ENCODE measurements at places on chromosomes 11 and 22.

GRCh38 chr11:106961518-106961917 is 56.8 kb downstream of the GUCY1A2 start:
- no peak for DNase-seq

DNA sequence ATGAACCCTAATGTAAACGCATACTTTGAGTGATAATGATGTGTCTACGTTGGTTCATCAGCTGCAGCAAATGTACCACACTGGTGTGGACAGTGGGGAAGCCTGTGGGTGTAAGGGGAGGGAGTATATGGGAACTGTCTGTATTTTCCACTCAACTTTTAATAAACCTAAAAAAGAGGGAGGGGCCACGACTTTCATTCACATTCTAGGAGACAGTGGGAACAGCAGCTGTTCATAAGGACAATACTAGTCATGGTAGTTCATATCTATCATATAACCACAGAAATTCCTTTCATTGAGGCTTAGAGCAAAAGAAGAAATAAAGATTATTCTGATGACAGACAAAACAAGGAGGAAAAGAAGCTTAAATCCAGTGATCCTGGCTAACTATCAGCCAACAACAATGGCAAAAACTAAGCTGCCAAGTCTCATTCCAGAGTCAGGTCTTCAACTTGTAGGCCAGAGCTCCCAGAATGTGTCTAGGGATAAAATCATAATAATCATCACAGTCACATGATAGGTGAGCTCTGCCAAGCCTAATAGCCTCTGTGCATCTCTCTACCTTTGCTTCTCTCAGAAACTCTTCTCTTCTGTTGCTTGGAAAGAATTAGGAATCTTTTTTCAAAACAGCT is 59.4 kb upstream of the CHRM4 start:
- DNase-seq = no peak

GRCh38 chr11:131064373-131064991 is 148.2 kb upstream of the SNX19 start:
- peak; percentile 48 for DNase-seq

DNA sequence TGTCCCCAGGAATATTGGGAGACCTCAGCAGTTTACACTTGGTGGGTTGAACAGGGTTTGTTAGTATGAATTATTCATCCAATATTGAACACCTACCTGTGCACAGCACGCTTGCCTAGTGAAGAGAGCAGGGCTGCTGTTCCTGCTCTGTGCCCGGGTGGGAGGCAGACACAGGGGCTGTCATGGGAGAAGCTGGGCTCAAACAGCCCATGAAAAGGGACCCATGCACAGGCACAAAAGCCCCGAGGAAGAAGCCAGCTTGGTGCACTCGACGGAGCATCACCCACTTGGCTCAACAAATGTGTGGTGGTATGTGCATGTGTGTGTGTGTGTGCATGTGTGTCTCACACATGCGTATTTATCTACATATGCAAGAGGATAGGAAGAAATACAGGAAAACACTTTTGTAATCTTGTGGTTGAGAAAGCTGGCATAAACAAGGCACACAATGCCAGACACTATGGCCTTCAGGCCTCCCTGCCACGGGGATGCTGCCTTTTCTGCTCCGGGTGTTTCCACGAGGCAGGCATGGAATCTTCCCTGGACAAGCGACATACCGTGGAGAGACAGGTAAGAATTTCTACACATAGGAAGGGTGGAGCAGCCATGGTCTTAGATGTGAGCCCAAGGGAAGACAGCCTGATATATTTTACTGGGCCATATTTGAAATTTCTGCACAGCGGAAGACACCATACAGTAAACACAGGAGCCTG is 5.0 kb upstream of the APOBEC3A start:
- no peak for DNase-seq

- no peak for DNase-seq
These were observed 935.8 kb upstream of the RAG2 start for GRCh38 chr11:37533830-37534229.

GRCh38 chr11:120181376-120181975 is 29.4 kb upstream of the OAF start:
- no peak for DNase-seq

GRCh38 chr22:19622061-19622441 is 92.3 kb upstream of the SEPTIN5 start:
- DNase-seq = no peak

DNA sequence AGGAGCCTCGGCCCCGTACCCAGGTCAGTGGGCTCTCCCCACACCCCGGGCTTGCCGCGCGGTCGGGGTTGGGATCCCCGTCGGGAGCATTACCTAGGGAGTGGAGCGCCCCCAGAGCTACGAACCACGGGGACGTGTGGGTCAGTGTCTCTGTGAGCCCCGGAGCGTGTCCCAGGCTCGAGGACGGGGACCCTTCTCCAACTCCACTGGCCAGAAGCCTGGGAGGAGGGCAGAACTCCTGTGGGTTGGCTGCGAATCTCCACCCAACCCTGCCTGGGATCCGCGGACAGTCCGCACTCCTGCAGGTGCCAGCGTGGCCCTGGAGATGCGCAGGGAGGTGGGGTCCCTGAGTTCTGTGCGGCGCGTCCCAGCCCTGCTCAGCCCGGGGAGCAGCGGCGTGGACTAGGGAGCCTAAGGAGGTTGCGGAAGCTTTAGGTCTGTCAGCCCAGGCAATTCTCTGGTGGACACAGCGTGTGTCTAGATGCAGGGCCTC is 346 bp downstream of the PPFIBP2 start:
- DNase-seq = peak; percentile 13

GRCh38 chr22:17368144-17368543 is 1.1 kb upstream of the CECR2 start:
- no peak for DNase-seq

- no peak for DNase-seq
These were observed 52.9 kb downstream of the UVRAG start for GRCh38 chr11:75867778-75868374.

DNA sequence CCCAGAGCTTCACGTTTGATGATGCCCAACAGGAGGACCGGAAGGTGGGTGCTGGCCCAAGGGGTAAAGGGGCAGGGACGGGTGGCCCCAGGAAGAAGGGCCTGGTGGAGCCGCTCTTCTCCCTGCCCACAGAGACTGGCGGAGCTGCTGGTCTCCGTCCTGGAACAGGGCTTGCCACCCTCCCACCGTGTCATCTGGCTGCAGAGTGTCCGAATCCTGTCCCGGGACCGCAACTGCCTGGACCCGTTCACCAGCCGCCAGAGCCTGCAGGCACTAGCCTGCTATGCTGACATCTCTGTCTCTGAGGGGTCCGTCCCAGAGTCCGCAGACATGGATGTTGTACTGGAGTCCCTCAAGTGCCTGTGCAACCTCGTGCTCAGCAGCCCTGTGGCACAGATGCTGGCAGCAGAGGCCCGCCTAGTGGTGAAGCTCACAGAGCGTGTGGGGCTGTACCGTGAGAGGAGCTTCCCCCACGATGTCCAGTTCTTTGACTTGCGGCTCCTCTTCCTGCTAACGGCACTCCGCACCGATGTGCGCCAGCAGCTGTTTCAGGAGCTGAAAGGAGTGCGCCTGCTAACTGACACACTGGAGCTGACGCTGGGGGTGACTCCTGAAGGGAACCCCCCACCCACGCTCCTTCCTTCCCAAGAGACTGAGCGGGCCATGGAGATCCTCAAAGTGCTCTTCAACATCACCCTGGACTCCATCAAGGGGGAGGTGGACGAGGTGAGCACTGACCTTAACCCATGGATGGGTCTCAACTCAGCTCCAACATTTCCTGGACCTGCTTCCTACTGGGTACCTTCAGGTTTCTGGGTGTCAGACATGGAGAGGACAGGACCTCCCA is 2.0 kb downstream of the RIC8A start:
- DNase-seq = no peak

DNA sequence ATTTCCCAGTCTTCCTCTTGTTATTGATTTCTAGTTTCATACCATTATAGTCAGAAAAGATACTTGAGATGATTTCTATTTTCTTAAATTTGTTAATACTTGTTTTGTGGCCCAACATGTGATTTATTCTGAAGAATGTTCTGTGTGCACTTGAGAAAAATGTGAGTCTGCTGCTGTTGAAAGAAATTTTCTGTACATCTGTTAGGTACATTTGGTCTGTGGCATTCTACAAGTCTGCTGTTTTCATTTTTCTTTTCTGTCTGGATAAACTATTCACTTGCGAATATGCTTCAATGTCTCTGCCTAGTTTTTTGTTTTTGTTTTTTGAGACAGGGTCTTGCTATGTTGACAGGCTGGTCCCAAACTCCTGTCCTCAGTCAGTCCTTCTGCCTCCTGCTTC is 26.4 kb upstream of the LUZP2 start:
- DNase-seq = no peak

DNA sequence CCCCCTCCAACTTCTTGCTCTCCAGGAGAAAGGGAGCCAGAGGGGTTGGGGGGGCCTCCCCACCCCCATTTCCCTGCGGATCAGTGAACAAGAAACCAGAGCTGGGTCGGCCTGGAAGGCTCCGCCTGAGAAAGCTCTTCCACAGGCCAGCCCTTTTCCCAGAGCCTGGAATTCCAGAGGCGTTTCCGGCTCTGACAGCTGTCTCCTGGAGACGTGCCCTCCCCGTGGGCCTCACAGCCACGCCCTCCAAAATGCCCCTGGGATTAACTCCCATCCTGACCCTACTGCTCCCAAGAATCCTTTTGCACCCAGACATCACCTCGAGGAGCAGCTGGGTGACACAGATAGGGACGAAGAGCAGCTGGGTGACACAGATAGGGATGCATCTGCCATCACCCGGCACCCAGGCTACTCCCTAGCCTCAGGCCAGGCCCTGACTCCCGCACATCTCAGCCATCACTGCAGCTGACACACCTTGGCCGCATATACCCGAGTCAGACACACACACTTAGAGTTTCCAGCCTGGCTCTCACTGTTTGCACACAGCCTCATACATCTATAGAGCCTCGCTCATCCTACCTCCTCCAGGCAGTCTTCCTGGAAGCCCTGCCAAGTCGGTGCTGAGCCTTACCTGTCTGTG is 7.6 kb upstream of the CDC42EP1 start:
- no peak for DNase-seq

DNA sequence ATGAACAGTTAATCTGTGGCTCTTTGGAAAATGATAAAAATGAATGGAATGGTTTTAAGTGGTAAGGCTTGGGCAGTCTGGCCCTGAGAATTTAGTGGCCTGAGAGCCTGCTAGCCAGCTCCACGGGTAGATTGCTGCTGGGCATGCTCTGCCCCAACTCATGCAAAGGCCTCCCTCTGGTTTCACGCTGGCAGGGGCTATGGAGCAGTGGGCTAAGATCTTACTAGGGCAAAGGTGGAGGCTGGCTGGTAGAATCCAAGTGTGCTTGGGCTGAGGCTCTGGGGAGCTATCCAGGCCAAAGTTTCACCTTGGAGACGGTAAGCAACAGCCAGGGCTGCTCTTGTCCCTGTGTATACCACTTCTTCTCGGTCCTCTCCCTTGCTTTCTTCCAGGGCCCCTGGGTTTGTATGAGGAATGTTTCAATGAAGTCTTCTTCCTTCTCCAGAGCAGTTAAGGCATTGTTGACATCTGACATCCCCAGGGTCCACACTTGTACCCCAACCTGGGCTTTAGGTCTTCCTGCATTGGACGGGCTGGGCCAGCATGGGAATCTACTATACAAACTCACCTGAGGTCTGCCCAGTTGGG is 27.4 kb downstream of the UBE2L3 start:
- no peak for DNase-seq

- DNase-seq = no peak
These were observed 88.7 kb downstream of the SLC17A6 start for GRCh38 chr11:22426915-22427314.

- peak; percentile 21 for DNase-seq
These were observed 3.6 kb upstream of the OR8B3 start for GRCh38 chr11:124402326-124402922.

GRCh38 chr11:95364324-95365295 is 133.6 kb upstream of the SESN3 start:
- no peak for DNase-seq

DNA sequence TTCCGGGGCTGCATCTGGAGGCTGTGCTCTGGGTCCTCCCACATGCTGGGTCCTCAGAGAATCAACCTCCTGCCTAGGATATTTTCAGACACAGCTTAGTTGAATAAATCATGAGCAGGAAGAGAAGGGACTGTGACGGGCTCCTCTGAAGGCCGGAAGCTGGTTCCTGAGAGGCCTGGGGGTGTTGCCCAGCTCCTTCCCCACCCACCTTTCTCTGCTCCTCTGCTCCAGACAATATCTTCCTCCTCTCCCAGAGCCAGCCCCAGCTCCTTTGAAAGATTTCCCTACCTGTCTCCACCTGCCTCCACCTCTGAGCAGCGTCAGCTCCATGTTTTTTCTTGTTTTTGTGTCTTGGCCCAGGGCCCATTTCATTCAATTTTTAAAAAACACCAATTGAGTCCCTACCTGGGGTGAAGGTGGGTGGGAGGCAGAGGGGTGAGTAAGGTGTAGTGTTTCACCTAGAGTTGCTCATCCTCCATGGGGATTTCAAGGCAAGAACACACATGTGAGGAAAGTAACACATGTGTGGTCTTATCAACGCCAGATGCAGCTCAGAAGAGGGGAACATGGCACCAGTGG is 24.8 kb upstream of the THY1 start:
- DNase-seq = no peak

DNA sequence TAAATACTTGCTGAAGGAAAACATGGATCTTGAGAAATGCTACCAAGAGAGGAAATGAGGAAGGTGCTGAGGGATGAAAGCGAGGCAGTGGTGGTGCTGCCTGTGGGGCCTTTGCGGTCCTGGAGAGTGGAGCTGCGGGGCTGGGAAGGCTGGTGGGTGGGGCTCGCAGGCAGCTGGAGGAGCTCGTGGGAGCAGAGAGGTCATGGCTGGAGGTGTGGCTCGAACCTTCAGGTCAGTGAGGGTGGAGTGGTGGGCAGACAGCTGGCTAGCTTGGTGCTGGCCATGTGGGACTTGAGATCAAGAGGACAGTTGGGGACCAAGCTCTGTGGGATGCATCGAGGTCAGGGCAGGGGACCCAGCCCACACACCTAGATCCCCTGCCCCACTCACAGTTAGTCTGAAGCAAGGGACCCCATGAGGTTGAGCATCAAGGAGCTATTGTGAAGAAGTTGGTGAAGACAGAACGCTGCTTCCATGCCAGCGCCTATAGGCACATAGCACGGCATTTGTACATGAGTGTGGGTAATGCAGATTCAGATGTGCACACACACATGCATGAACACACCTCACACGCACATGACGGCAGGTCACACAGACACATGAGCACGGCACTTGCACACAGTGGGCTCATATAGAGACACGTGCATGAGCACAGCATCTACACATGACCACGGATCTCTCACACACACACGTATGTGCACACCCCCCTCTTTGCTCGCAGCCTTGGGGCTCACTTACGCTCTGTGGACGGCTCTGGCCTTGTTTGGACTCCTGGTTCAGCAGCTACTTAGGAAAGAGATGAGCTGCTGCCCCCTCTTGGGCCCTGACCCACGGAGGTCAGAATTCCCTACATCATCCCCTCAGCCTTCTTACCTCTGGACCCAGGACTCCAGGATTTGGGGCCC is 30.4 kb downstream of the SHANK3 start:
- no peak for DNase-seq

- DNase-seq = no peak
These were observed 14.0 kb upstream of the ARHGAP42 start for GRCh38 chr11:100673063-100673462.

DNA sequence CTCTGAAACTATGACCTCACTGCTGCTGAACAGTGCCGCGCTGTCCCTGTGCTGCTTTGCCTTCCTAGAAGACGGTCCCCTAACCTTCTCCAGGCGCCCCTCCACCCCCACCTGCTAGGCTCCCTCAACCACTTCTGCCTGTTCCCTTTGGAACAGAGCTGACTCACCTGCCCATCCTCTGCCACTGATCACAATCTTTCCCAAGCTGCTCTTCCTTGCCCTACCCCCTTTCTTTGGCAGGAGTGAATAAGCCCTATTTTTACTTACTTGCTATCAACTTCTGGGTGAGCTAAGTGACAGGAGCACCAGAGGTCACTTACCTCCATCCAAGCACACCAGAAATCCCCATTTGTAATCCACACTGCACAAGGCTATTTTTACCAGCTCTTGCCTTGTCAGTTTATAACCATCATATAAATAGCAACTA is 116.0 kb upstream of the BID start:
- DNase-seq = no peak
